Large intestine (tissue), 12 donors: ENCODE measurements at places on chromosomes 1 and 21. TPM values are rescaled to one million over a fixed set of nuclear protein-coding genes. Genes with fewer than 3 reads are reported as not detected.

Gene RASAL2
- 17.0 TPM for polyA plus RNA-seq

Gene OR2G6
- not detected for polyA plus RNA-seq

Gene MEX3A
- 8.4 TPM for polyA plus RNA-seq

Gene CELA2B
- not detected for polyA plus RNA-seq

Gene SH2D2A
- 5.3 TPM for polyA plus RNA-seq

Gene LEPROT
- 66.1 TPM for polyA plus RNA-seq

Gene ZBTB8B
- polyA plus RNA-seq, result 0.25 TPM

Gene FAM167B
- 2.8 TPM for polyA plus RNA-seq

Gene GNG4
- 41.6 TPM for polyA plus RNA-seq

Gene RAP1GAP
- 68.1 TPM for polyA plus RNA-seq

Gene TRIM58
- 2.1 TPM for polyA plus RNA-seq

Gene SYNC
- 5.2 TPM for polyA plus RNA-seq

Gene PADI4
- polyA plus RNA-seq, result 0.10 TPM

Gene COL9A2
- 11.0 TPM for polyA plus RNA-seq

Gene CDA
- 0.64 TPM for polyA plus RNA-seq

Gene EFHD2
- polyA plus RNA-seq, result 57.2 TPM

GRCh38 chr1:67676946-67677345, 8.1 kb upstream of the GADD45A start:
- DNase-seq, result no peak

- no peak for DNase-seq
These were observed 3.8 kb downstream of the PBXIP1 start for GRCh38 chr1:154951901-154952657.

- DNase-seq, result no peak
These were observed 21.5 kb upstream of the SLC25A34 start for GRCh38 chr1:15714406-15715136.

DNA sequence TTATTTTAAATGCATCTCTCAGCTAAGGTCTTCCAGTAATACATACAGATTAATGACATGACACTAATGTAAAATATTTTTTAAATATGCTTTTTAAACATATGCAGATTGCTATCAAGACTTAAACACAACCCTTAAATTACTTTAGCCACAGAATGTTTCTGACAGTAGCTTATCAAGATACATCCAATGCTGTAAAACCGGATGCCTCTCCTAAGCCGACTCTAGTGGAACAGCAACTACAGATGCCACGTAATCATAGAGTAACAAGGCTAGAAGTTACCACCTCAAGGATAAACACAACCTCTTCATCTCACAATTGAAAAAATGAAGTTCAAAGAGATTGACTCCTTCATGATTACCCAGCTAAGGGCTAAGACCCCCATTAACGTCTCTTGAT, 68.4 kb downstream of the ZZZ3 start:
- no peak for DNase-seq

DNA sequence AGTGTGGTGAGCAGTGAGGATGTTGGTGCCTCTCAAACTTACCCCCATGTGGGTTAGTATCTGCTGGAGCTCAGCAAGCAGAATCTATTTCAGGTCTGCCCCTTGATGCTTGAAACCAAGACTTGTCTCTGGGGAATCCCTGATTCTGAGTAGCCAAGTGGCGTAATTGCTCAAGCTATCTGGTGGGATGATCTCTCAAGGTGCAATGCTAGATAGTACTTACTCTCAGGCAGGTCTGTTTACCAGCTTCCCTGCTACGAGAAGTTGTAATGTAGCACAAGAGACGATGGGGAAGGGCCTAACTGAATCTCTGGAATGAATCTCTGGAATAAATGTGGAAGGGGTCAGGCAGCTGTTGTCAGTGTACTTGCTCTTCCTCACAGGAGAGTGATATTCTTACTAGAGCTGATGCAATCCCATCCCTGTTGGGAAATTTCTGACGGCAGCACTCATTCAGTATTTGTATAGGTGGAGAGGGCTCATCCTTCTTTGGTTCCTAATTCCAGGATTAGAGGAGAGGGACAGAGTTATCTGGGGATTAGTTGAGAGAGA, 65.4 kb downstream of the MACF1 start:
- DNase-seq, result peak; percentile 13

DNA sequence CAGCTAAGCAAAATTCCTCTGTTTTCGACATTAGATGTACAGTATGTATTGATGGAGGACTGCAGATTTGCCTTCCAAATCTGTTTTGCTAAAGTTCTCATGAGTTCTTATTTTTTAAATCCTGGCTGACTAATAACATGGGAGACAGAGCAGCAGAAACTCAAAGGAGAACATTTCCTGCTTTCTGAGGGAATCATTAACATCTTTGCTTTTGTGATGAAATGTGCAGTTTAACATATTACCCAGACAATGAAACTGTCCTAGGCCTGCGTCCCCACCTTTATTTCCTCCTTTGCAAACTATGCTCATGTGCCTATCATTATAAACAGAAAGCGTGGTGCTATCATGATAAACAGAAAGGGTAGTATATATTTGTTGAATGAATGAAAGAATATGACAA, 149.9 kb downstream of the ZP4 start:
- peak; percentile 41 for DNase-seq

DNA sequence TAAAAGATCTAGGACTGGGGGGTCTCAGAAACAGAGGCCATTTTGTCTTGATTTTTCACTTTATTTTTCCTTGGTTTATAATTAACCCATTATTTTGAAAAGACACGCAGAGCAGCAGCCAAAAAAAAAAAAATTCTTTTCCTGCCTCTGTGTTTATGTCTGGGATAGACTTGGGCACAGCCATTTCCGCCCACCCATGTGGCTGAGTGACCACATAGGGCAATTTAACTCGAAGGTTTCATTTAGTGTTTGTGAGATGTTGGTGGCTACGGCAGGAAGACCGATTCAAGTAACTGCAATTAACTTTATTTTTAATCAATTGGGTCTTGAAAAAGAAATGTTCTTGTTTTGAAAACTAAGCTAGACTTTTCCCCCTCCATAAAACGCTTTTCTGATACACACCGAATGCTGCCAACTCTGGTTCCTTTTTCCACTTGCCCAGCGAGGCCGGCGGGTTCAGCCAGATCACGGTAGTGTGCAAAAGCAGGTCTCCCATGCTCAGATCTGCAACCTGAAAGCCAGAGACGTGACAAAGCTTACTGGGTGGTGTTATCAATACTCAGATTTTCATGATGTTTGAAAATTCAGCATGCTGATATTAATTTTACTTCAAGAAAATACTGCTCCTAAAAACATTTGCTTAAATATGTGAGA, 97.4 kb upstream of the KRTAP19-8 start:
- DNase-seq, result no peak

GRCh38 chr1:184392779-184393522, 6.1 kb downstream of the C1orf21 start:
- no peak for DNase-seq

DNA sequence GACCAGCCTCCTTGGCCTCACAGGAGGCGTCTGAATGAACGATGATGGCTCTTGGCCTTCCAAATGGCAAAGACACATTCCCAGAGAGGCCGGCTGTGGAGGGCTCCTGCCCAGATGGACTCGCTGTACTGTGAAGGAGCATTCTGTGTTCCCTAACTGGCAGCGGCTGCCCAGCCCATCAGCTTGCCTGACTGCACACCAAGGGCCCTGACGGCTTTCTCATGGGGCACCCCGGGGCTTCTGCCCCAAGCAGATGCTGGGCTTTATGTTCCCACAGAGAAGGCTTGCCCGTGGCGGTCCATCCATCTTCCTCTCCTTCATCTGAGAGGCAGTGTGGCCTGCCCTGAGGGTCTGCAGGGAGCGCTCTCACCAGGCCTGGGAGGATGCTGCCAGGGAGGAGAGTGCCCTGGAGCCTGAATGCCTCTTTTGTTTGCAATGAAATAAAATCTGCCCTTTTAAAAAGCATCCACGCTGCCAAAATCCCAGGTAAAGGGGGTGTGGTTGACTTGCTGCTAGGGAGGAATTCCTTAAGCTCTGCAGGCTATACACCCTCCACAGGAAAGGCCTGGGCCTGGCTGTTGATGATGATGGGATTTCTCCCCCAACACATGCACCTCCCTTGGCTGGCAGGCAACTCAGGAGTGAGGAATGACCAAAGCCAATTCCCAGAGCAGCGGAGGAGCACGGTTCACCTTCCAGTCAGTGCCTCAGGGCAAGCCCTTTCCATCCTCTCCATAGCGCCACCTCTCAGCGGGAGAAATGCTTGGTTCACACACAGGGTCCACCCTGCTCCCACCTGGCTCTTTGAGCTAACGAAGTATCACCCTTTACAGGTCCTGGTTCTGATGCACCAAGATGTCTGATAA, 84.6 kb upstream of the SSX2IP start:
- DNase-seq, result no peak

DNA sequence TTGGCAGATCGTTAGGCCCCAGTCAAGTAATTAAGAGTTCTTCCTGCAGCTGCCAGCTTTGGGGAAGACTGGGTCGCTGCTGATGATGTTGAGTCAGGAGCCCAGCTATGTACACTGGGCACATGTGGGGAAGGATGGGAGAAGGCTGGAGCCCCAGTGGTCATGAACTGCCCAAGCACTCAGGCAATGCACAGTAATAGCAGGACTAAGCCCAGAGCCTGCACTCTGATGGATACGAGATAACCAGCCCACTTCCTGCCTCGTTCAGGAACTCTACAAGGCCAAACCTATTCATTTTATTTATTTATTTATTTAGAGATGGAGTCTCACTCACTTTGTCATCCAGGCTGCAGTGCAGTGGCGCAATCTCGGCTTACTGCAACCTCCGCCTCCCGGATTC, 81.1 kb upstream of the BTG3 start:
- DNase-seq, result no peak

DNA sequence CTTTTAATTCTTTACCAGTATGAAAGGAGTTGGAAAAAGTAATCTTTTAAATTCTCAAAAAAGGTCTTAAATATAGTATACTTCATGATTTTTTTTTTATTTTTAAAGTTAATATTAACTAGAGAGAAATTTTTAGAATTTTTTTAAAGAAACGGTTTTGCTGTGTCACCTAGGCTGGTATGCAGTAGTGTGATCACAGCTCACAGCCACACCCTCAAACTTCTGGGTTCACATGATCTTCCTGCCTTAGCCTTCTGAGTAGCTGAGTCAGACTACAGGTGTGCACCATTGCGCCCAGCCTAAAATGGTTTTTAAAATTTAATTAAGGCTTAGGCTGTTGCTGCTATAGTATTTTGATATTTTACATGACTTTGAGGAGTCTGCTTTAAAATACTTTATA, 52.4 kb downstream of the TLCD4 start:
- DNase-seq, result peak; percentile 58

- no peak for DNase-seq
These were observed 88.0 kb downstream of the CD247 start for GRCh38 chr1:167430134-167430848.

DNA sequence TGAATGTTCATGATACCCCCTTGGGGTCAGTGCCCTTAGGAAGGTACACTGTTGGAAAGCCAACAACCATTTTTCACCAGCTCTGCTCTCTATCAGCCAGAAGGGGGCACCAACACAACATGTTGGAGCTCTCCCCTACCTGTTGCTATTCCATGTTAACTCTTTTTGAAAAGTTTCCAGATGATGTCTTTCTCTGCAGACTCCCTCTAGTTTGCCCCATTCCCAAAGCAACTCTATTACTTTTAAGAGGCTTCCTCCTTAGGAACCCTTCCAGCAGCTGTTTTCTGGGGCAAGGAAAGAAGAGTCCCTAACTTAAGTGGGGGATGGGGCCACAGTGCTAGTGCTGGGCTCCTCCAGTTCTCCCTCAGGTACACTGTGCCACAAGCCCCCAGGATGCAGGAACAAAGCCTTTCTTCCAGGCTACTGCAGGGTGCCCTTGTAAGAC, 22.9 kb upstream of the NDC1 start:
- DNase-seq, result peak; percentile 35

DNA sequence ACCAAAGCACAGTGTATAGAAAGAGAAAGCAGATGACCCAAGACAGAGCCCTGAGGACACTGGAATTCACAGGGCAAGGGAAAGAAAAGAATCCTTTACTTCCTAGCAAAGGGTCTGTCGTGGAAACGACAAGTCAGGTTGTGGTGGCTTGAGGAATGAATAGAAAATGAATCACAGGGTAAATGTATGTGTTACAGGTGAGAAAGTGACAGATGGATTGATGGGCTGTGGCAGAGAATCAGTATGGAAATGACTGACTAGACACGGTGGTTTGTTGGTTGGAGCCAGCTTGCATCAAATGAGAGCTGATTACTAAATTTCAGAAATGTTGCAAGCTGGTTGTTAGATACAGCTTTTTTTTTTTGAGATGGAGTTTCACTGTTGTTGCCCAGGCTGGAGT, 46.9 kb downstream of the PTP4A2 start:
- DNase-seq, result no peak

DNA sequence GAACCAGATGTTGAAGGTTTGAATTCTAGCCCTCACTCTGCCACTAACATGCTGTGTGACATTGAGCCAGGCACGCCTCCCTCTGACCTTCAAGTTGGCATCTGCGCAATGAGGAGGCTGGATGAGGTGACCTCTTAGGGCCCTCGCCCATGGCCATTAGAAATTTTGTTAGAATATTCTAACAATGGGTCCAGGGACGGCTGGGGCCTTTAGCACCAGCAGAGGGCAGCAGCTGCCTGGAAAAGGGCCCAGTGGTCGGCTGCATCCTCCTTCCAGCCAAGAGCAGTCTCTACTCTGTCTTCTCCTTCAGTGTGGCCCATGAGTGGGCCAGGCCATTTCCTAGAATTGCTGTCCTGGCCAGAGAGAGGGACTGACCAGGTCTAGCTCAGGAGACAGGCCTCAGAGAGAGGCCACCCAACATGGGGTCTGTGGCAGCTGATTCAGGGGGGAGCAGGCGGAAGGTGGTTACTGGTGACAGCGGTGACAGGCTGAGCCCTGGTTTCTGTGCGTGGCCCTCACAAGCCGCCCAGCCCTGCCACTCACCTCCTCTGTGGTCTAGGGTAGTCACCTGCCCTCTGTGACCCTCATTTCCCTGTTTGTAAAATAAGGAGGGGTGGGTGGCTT, 101.3 kb upstream of the ACTL8 start:
- no peak for DNase-seq

DNA sequence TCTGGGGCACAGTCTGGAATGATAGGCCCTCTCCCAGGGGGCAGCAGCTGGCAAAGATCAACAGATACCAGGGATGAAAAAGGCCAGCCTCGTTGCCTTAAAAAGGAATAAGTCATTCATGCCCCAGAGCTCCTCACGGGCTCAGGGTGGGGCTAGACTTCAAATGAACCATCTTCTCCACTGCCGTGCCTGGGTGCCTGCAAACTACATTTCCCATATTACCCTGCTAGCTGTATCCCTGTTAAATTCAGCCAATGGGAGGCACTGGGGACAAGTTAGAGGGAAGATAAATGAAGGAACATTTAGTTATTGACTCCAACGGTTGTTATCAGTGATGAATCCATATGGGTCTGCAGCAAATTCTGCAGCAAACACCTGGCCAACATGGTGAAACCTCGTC, 101.2 kb upstream of the CYYR1 start:
- no peak for DNase-seq

DNA sequence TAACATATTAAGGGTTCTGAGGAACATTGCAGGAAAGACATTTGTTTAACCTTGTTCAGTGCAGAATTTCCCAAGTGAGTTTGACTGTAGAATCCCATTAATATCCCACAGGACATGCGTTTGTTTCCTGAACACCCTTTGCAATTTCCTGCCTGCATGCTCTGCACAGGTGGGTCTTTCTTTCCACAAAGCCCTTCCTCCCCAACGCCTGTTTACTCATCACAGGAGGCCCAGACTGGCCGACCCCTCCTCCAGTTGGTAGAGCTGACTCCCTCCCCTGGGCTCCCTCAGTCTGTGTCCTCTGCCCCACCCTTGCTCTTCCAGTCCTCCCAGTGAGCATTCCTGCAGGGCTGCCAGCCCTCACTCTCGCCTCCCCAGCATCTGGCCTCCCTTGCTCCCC, 47.5 kb upstream of the CTPS1 start:
- no peak for DNase-seq

- DNase-seq, result no peak
These were observed 20.0 kb downstream of the CCDC185 start for GRCh38 chr1:223413216-223413615.
